ENCODE measurements at places on chromosomes 5 and 9.

- no peaks in the 10 kb centered on the region for H3K36me3 ChIP-seq
- no peak within 1 kb of the TSS for H3K27ac ChIP-seq
- H3K4me1 ChIP-seq = peaks cover 4% of the 10 kb centered on the region
- peaks cover 28% of the 10 kb centered on the region for H3K27me3 ChIP-seq
Observed at GRCh38 chr5:147509710-147510651, at the start of gene DPYSL3. Gene DPYSL3 (minus strand): TSS chr5:147510068. CDS start chr5:147509858, 210 bp downstream.

GRCh38 chr5:15753752-15754151 lies 253.8 kb downstream of the FBXL7 start:
- no peak for DNase-seq
- no peaks in the 10 kb centered on the region for H3K4me1 ChIP-seq
- no peak overlapping the region for H3K4me3 ChIP-seq
- no peak overlapping the region for H3K27ac ChIP-seq
- H3K36me3 ChIP-seq = no peaks in the 10 kb centered on the region

DNA sequence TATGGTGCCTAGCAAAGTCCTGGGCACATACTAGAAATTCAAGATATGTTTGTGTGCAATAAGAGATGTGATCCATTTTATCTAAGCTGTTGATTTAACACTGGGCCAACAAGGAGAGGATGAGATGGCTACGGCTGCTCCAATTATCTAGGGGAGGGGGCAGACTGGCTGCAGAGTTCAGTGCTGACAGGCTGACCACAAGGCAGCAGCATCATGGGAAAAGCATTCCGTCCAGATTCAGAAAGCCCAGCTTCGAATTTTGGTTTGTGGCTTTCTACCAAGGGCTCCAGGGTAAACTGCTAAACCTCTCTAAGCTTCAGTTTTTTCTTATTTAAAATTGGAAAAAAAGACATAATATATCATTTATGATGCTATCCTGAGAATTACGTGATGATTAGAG lies 385.1 kb upstream of the DAP start:
- H3K4me3 ChIP-seq = no peak overlapping the region
- no peaks in the 10 kb centered on the region for H3K4me1 ChIP-seq
- no peak for DNase-seq
- no peaks in the 10 kb centered on the region for H3K36me3 ChIP-seq

DNA sequence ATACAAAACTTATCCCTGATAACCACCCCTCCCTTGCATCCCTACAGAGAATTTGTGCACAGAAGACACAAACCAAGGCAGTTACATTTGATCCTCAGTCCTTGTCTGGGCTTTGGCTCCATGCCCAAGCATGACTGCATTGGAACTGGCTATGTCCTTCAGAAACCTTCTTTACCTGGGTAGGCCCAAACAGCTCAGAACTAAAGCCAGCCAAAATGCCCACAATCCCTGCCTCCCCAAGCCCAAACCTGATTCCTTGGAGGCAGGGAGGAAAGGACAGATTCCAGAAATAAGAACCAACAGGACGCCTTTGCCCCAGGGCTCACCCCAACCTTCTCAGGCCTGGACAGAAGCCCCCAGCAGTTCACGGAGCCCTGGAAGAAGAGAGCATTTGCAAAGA lies 8.2 kb downstream of the IL17B start:
- no peak overlapping the region for H3K4me3 ChIP-seq
- H3K27ac ChIP-seq = no peak overlapping the region
- peaks cover 11% of the 10 kb centered on the region for H3K36me3 ChIP-seq
- DNase-seq = no peak

DNA sequence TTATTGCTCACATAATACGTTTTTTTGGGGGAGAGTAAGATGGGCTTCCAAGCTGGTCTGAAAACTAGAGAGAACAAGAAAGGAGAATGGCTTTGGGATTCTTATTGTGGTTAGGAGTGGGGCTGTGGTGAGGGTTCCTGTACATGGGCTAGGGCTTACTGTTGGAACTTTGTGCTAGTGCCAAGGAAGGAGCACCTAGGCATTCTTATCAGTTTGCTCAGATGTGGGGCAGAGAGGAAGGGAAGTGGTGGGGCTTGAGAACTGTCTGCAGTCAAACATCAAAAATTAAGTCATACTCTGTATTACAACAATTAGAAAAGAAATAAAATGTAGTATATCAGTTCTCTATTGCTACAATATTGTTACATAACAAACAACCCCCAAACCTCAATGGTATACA lies 4.0 kb upstream of the THBS4 start:
- no peak overlapping the region for H3K4me3 ChIP-seq
- H3K27ac ChIP-seq = no peak overlapping the region
- H3K4me1 ChIP-seq = peaks cover 30% of the 10 kb centered on the region
- peaks cover 59% of the 10 kb centered on the region for H3K27me3 ChIP-seq
- DNase-seq = no peak
- H3K36me3 ChIP-seq = no peaks in the 10 kb centered on the region

DNA sequence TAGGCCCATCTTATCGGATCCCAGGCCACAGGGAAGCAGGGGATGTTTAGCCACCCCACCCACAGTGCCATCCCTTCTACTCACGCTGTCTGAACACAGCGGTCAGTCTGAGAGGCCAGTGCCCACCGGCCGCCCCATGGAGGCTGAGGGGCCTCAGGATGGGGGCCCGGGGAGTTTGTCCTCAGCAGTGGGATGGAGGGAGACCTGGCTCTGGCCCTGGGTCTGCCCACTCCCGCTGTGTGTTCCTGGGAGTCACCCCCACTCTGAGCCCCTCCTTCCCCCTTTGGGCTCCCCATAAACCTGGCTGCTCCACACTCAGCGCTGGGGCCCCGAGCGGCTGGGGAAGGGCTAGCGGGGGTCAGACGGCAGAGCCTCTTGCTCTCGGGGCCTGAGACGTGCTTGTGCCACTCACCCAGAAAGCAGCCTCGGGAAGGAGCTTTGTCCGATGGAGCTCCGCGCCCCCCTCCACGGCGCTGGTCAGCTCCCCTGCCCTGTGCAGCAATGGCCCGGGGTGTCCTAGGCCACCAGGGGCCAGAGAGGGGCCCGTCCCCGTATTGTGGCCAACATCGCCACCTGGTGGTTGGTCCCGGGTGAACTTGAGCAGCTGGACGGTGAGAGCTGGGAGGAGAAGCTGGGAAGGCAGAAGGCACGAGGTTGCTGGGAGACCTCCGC lies 10.9 kb upstream of the LAMC3 start:
- H3K27me3 ChIP-seq = peaks cover 35% of the 10 kb centered on the region
- DNase-seq = peak; percentile 72
- H3K36me3 ChIP-seq = no peaks in the 10 kb centered on the region
- no peaks in the 10 kb centered on the region for H3K4me1 ChIP-seq

DNA sequence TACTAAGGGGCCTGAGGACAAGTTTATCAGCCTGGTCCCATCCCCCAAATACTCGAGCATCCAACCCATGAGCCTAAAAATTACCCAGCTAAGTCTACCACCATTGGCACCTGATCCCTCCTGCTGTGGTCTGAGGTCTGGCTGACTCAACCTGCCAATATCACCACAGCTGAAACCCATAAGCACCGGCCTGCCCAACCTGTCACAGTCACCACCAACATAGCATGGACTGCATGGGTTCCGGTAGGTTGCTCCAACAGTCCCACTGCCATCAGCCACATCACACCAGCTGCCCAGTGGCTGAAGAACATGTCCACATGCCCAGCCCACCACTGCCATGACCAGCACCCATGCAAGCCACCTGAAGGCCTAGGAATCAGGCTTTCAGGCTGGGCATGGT lies 495.0 kb downstream of the PRELID2 start:
- no peaks in the 10 kb centered on the region for H3K36me3 ChIP-seq
- no peak overlapping the region for H3K27ac ChIP-seq
- DNase-seq = no peak
- no peaks in the 10 kb centered on the region for H3K4me1 ChIP-seq
- H3K27me3 ChIP-seq = no peaks in the 10 kb centered on the region
- H3K4me3 ChIP-seq = no peak overlapping the region

GRCh38 chr9:12811935-12812334 lies 37.1 kb downstream of the LURAP1L start:
- DNase-seq = no peak
- H3K36me3 ChIP-seq = no peaks in the 10 kb centered on the region
- H3K27ac ChIP-seq = no peak overlapping the region
- H3K4me1 ChIP-seq = no peaks in the 10 kb centered on the region
- no peak overlapping the region for H3K4me3 ChIP-seq

DNA sequence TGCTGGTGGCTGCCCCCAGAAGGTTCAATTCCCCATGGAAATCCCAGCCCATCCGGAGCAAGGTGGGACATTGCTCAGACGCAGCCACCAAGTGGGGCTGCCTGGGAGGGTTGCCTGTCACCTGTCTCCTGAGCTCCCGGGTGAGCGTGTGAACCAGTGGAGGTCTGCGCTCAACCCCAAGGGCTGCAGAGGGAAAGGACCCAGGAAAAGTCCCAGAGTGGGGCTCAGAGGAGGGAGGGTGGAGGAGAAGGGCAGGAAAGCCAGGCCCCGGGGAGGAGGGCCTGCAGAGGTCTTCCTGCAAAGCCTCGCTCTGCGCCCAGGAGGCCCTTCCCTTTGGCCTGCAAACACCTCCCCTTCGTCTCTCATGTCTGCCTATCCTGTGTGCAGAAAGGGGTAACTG lies 119.5 kb upstream of the SARDH start:
- peaks cover 3% of the 10 kb centered on the region for H3K27me3 ChIP-seq
- no peaks in the 10 kb centered on the region for H3K36me3 ChIP-seq
- peaks cover 2% of the 10 kb centered on the region for H3K4me1 ChIP-seq
- DNase-seq = no peak
- H3K27ac ChIP-seq = no peak overlapping the region
- no peak overlapping the region for H3K4me3 ChIP-seq

DNA sequence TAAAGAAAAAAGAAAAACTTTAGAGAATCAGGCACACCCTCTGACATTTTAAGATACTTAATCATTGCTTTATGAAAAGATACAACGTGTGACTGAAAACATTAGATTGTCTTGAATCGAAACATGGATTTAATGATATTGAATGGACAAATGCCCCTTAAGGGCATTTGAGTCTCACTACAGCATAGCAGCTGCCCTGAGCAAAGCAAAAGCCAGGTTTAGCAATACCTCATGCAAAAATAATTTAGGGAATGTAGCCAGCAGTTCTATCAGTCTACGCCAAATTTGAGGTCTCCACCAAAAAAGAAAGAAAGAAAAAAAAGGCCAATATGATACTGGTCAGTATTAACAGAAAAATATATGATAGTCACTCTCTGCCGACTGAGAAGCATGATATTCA lies 56.6 kb upstream of the LMNB1 start:
- no peaks in the 10 kb centered on the region for H3K4me1 ChIP-seq
- no peak overlapping the region for H3K4me3 ChIP-seq
- no peak for DNase-seq
- H3K27me3 ChIP-seq = peaks cover 12% of the 10 kb centered on the region
- no peak overlapping the region for H3K27ac ChIP-seq

DNA sequence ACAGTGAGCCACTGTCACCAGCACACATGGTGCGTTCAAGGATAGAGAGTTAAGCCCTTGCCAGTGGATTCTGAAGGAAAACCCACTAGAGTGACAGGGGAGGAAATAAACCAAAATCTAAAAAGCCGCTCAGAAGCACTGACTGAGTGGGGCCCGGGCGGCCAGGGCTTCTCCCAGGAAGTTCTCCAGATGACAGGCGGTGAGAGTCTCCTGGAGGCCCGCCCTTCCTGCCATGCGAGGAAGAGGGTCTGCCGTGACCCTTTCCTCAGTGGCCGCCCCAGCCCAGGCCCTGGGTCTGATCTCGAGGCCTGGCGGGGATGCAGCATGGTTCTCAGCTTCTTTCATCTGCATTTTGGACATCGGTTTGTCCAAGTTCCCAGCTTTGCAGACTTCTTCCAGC lies 14.9 kb downstream of the OLFM1 start:
- H3K4me1 ChIP-seq = no peaks in the 10 kb centered on the region
- no peak overlapping the region for H3K4me3 ChIP-seq
- H3K27me3 ChIP-seq = peaks cover 8% of the 10 kb centered on the region
- H3K36me3 ChIP-seq = no peaks in the 10 kb centered on the region
- DNase-seq = no peak

DNA sequence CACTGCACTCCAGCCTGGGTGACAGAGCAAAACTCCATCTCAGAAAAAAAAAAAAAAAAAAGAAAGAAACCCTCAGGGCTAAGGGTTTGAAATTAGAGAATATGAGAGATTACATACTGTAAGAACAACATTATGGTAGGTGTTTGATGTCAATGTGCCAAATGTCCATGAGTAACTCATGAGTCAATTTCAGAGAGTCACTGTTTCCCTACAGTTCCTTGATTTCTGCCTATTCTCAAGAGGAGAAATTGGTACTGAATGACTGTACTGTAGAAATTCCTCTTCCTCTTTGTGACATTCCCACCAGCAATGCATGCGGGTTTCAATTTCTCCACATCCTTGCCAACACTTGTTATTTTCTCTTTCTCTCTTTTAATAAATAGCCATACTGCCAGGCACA lies 35.2 kb downstream of the MARVELD2 start:
- no peaks in the 10 kb centered on the region for H3K27me3 ChIP-seq
- no peak overlapping the region for H3K27ac ChIP-seq
- no peak for DNase-seq
- H3K4me3 ChIP-seq = no peak overlapping the region
- H3K36me3 ChIP-seq = no peaks in the 10 kb centered on the region

DNA sequence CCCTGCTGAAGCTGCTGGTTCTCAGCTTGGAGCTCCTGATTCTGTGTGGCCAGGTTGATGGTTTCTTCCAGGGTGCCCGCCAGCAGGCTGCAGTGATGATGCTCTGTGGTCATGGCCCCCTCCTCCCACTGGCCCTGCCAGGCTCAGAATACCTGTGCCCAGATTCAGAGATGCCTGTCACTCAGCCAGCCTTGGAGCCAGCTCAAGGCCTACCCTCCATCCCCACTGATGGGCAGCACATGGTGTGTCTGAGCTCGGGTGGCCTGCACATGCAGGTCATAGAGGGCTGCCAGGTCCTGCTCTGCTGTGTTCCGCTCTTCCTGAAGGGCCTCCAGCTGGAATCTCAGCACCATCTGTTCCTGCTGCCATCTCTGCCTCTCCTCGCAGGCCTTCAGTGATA lies 5.4 kb downstream of the SLC35A4 start:
- no peaks in the 10 kb centered on the region for H3K27me3 ChIP-seq
- peaks cover 31% of the 10 kb centered on the region for H3K36me3 ChIP-seq
- H3K4me3 ChIP-seq = no peak overlapping the region
- H3K27ac ChIP-seq = peak overlapping the region; percentile 24
